Chondrocyte (in vitro differentiated cells): ENCODE measurements at places on chromosomes 2 and 18.

DNA sequence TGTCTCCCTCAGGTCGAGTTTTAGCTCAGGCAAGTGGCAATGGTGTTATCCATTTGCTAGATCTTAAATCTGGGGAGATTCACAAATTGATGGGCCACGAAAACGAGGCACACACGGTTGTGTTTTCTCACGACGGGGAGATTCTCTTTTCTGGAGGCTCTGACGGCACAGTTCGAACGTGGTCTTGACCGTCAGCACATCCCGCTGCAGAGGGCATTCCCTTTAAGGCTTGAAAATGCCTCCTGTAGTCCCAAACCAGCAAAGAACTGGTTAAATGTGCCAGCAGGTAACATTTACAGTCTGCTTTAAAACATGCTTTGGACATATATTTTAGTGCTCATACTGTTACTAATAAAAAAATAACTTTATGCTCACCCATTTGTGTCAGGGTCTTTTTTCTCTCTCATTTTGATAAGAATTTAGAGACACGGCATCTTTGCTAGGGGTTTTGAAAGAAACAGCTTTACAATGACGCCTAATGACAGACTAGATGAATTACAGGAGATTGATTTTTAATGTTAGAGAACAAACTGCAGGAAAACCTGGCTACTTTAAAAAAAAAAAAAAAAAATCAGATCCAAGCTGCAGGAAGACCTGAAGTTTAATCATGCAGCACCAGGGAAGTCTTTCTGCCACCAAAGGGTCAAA is 602 bp upstream of the VWC2L start:
- no peak for DNase-seq

GRCh38 chr2:53183581-53183980 is 584.0 kb upstream of the CHAC2 start:
- DNase-seq = no peak

DNA sequence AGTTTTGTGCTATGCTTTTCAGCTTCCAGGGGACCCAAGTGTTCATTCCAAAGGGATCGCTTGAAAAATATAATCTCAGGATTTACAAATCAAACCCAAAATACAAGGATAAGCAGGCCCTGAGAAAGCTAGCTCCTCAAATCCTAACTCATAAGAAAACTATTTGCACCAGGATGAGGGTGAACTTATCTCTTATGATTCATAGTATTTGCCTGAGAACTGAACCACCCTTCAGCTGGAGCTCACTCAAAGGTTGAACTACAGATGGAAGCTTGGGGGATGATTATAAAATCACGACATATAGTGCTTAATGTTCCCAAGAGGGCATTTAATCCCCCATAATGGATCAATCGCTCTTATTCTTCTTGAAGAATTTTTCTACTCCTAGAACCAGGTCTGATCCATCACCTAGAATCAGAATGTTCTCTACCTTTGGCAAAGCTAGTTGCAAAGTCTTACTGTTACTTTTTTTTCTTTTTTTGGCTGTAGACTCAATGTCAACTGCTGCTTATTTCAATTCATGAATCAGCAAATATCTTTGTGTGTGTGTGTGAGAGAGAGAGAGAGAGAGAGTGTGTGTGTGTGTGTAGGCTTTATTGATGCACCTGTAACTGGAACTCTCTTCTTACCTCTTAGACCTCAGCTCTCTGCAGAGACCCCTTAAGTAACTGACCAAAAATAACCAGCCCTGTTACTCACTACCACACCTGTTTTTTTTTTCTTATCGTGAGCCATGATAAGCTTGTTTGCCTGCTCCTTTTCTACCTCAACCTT is 44.8 kb downstream of the ARL4C start:
- DNase-seq = no peak

GRCh38 chr2:3461801-3462492 is 57.4 kb downstream of the ADI1 start:
- DNase-seq = peak; percentile 79

DNA sequence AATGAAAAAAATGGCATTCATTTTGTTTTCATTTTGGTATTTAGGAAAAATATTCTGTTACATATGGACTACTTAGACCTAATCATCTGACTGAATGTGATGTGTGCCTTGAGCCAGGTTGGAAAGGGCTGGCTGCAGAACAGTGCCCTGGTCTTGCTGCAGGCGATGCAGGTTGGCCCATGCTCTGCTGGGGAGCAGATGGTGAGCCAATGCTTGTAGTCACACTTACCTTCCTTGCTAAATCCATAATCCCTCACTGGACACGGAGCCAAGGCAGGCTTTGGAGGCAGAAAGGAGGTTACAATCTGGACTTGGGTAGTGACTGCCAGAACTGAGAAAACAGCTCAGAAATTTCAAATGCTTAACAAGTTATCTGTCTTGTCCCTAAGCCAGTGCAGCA is 228.7 kb downstream of the ARHGAP15 start:
- no peak for DNase-seq

GRCh38 chr2:208489687-208490086 is 83.1 kb downstream of the PTH2R start:
- no peak for DNase-seq

DNA sequence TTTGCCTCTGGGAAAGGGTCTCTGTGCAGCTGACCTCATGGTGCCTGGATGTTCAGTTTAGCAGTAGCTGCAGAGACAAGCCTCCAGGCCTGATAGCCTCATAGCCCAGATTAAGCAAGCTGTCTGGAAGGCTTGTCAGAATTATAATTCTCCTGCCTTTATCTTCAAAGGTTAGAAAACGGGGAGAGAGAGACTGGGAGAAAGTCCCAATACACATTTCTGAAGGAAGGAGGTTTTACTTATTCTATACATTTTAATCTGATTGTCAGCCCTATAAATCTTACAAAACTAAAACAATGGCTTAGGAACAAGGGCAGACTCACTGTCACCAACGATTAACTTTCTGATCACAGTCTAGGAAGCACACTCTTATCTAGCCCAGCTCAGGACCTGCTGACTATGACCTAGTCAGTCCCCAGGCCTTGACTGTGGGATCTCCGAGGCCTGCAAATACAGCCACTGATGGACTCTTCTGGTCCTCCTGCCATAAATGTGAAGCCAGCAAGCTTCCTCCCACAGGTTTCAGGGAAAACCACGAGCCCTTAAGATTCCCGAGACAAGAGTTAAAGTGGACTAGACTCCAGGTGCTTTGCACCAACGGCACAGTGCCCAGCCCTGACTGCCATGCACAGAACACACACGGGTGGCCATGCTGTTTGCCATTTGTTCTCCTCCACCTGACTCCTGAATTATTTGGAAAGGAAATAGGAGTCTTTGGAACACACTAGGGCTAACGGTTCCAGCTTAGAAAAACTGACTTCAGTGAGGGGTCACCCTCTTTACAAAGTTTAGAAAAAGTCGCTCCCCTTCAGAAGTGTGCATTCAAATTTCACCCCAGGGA is 111.4 kb upstream of the SMAD7 start:
- DNase-seq = no peak

- DNase-seq = no peak
These were observed 138.7 kb upstream of the PID1 start for GRCh38 chr2:229409751-229410181.

GRCh38 chr2:97707362-97708047 is 5.9 kb upstream of the ZAP70 start:
- DNase-seq = peak; percentile 71

GRCh38 chr18:46458472-46458871 is 198.5 kb downstream of the LOXHD1 start:
- DNase-seq = no peak

- DNase-seq = no peak
These were observed 47.2 kb downstream of the SCG2 start for GRCh38 chr2:223554923-223555322.

DNA sequence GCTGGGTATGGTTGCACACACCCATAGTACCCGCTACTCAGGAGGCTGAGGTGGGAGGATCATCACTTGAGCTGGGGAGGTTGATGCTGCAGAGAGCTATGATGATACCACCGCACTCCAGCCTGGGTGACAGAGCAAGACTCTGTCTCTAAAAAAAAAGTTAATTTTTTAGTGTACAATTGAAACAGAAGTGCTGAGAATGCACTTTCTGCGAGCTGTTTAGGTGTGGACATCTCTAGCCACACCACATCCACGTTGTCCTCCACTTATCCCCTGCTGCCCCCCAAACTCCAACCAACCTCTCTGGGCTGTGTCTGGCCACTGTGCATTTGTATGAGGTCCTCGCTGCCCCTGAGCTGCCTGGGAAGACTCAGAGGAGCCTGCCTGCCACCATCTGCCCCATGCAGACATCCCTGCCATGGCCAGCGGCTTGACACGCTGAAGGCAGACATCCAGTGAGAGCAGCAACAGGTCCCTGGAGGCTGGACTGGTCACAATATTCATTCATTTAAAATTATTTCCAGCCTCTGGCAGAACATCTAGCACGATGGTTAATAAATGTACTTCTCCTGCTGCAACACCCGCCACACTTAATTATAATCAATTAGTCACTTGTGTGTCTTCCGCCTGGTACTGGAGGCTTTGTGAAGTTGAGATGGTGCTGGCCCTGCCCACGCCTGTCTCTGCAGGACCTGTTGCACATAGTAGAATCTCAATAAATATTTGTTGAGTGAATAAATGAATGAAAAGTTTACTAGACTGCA is 3.7 kb upstream of the AFF3 start:
- no peak for DNase-seq

DNA sequence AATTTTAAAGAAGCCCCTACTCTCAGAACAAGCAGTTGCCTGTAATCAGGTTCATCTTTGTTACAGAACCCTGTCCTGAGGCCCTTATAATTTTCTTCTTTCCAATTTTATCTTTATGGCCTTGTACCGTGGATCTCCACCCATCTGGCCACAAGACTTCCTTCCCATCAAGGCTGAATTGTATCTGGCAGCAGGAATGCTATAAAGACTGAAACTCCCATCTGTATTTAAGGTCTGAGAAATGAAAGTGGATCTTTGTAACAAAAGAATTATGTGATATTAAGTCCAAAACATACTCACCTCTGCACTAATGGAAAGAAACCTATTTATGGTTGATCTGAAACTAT is 91.8 kb downstream of the METTL8 start:
- DNase-seq = no peak

- DNase-seq = no peak
These were observed 857 bp upstream of the INHBB start for GRCh38 chr2:120344976-120345581.

GRCh38 chr2:56379066-56379465 is 195.3 kb downstream of the CCDC85A start:
- DNase-seq = no peak

- DNase-seq = no peak
These were observed 13.1 kb upstream of the LGALSL start for GRCh38 chr2:64440843-64441242.

DNA sequence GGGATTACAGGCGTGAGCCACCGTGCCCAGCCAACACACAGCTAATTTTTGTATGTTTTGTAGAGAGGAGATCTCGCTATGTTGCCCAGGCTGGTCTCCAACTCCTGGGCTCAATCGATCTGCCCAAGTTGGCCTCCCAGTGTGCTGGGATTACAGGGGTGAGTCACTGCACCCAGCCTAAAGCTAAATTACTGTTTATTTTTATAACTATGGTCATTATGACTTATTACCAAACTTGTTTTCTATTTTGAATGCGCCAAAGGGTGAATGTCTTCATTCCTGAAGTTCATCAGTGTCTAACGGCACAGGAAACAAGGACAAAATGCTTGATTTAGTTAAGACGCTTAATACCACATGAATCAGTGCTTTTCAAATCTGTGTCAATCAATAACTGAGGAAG is 38.9 kb upstream of the GREB1L start:
- DNase-seq = no peak

GRCh38 chr2:42135381-42136312 is 33.5 kb upstream of the EML4 start:
- no peak for DNase-seq

- no peak for DNase-seq
These were observed 38.2 kb downstream of the LCT start for GRCh38 chr2:135798762-135799161.

DNA sequence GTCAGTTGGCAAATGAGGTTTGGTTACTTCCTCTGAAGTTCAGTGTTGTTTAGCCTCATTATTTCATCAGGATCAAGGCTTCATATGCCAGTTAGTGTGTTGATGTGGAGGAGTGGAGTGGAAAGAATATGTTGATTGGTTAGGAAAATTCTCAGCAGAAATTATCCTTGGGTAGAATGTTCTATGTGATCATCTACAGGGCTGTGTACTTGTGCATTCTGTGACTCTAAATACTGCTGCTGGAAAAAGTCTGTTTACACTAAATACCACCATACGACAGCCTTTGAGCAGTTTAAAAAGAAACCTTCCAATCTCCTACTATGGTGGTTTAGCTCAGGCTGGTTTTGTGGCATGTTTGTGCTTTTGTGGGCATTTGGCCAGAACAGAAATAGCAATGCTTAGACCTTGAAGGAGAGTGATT is 25.8 kb downstream of the CAB39 start:
- no peak for DNase-seq

DNA sequence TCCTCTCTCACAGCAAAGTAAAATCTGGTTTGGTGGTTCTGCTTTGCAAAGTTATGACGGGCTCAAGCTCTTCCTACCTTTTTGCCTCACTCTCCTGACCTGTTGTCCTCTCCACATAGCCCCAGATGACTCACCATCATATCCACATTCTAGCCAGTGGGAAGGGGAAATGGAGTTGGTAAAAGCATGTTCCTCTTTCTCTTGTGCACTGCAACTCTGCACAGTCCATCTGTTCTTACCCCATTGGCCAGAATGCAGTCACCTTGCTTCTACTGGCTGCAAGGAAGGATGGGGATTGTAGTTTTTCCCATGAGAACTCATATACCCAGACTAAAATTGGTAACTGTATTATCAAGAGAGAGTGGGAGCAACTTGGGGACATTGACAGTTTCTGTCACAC is 50.4 kb upstream of the SMIM21 start:
- no peak for DNase-seq

GRCh38 chr18:42268798-42269197 is 313.8 kb downstream of the PIK3C3 start:
- DNase-seq = no peak

DNA sequence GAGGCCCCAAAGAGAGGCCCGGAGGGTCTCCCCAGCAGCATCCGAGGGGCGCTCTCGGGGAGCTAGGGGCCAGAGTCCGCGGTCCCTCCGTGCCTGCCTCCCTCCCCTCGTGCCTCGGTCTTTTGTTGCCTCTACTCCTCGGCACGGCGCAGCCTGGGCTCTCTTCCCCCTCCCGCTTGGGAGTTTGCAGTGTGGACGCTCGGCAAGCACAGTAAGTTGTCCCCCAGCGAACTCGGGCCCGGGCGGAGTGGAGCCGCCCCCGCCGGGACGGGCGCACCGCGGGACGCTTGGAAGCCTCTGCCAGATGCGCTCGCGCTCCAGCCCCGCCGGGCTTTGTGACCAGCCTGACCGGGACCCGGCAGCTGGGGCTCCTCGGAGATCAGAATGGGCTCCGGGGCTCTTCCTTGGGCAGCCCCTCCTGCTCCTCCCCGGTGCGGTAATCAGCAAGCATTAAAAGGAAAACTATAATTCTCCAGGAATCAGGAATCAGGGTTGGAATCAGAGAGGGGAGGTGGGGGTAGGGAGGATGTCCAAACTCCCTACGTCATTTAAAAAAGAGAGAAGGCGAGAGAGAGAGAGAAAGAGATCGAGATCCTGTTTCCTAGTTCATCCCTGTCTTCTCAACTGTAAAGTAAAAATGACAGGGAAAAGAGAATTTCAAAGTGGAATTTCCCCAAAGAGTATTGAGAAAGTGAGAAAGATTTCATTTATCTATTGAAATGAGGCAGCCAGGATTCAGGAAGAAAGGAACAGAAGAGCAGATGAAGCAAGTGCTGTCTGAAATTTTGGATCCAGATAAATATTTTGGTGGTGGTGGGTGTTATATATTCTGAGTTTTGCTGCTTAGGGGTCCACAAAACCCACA is 786 bp upstream of the TMEM200C start:
- no peak for DNase-seq
